ENCODE measurements at places on chromosomes 3 and 15. TPM values are rescaled to one million over a fixed set of nuclear protein-coding genes. Genes with fewer than 3 reads are reported as not detected.

GRCh38 chr15:99443768-99444446 lies 121.9 kb upstream of the MEF2A start:
- no peak for DNase-seq

- no peak for DNase-seq
Observed at GRCh38 chr3:3307491-3307890, 128.0 kb upstream of the CRBN start.

- no peak for DNase-seq
Observed at GRCh38 chr15:66638377-66638776, 63.7 kb upstream of the SMAD6 start.

- DNase-seq, result no peak
Observed at GRCh38 chr3:98563661-98564281, 29.6 kb downstream of the CPOX start.

- no peak for DNase-seq
Observed at GRCh38 chr3:66136597-66136996, 84.2 kb upstream of the SLC25A26 start.

- no peak for DNase-seq
Observed at GRCh38 chr3:18216996-18217395, 208.1 kb downstream of the SATB1 start.

DNA sequence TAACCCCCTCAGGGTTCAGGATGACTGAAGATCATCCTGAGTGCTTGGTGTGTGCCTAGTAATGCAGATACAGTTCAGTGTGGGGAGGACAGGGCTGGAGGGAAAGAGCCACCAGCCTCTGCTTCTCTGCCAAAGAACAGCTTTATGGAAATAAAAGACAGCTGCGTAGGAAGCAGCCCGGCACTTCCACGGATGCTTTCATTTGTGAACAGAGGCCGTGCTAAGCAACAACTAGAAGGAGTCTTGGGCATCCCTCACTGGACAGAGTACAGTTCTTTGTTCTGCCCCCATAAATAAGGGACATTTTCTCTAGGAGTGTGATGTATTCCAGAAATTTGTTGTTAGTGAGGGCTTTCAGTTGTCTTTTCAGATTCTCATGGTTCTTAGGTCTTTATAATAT lies 194.8 kb upstream of the RGMA start:
- no peak for DNase-seq

DNA sequence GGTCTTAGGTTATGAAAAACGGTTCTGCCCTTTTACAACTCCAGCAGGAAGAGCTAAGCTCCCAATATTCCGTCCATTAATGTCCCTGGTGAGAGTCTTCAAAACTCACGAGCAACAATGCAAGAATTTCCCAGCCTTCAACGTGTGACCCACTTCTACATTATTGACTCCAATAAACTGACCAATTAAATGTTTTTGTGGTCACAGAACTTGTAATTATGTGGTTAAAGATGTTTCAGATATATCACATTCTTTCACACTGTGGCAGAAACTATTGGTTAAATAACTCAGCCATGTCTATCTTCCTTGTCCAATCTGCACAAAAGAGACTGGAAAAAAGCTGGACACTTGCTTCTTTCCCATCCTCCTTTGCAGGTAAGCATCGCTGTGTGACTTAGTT lies 286.6 kb upstream of the ADAMTS9 start:
- no peak for DNase-seq

DNA sequence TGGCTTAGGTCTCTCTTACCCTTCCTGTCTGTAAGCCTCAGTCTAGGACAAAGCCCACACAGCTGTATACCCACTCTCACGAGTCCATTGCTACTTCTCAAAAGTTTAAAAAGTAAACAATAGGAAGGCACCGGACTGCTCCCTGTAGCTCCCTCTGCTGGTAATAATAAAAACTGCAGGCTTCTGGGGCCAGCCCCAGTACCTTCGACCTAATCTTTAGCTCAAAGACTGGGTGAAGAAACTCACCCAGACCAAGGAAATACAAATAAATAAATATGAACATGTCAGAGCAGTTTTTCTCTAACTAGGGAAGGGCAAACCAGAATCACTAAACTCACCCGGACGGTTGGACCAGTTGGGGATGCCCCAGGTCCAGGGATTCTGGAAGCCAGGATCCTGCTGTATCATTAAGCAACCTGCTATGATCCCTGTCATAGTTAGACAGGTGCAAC lies 5.0 kb downstream of the FAM219B start:
- peak; percentile 73 for DNase-seq

GRCh38 chr3:38636464-38636863 lies 13.0 kb downstream of the SCN5A start:
- no peak for DNase-seq

- DNase-seq, result no peak
Observed at GRCh38 chr3:55105647-55106046, 177.8 kb upstream of the LRTM1 start.

- DNase-seq, result peak; percentile 82
Observed at GRCh38 chr3:139935016-139935865, at the start of gene CLSTN2. TSS of gene CLSTN2 (plus strand) at chr3:139935185.

DNA sequence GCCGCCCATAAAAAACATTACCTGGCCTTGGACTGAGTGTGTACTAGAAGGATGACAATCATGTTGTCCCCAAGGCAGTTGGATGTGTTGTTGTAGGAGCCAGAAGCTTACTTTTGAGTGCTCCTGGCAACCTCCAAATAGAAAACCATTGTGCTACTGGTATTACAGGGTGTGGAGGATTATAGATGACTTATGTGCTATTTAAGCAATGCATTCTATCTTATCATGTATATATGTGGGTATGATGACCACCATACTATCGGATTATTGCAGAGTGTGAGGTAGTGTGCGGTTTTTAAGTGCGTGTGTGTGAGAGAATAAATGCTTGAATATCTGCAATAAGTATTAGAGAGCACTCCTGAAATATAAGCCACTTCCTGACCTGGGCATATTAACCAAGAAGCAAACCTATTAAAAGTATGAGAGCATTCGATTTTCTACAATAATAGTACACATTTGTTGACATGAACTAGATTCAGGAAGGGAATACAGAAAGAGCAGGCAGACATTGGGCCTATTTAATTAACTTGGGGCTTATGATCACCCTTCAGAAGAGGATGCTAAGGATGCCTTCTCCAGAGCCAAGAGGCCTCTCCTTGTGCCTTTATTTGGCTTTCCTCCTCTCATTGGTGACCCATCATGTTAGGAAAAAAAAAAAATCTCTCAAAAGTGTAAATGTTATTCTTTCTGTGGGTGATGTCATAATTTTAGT lies 11.7 kb upstream of the MBNL1 start:
- no peak for DNase-seq

DNA sequence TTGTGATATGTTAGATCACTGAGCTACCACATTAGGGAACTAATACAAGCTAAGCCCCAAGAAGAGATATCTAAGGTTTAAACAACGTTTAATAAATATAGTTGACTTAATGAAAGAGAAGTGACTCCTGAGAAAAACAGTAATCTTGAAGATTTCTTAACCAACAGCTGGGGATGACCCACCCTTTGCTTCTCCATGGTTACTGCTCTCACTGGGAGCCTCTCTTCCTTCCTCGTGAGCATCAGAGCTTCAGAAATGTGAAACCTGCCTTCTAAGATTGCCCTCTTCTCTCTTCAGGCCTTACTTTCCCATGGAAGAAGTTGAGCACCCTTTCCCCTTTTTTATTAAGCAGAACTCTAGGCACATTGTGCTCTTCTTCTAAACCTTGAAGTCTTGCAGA lies 132.2 kb upstream of the NR2E3 start:
- no peak for DNase-seq

DNA sequence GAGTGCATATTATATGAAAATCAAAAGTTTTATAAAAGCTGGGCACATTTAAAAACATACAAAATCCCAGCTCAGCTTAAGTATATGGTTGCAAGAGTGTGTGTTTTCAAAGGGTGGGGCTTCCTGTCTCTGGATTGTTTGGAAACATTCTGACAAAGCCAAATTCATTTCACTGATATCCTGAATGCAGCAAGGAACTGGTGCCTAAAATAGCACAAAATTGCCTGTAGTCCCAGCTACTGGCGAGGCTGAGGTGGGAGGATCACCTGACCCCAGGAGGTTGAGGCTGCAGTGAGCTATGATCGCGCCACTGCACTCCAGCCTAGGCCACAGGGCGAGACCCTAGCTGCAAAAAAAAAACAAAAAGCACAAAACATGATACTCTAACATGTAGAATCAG lies 13.0 kb upstream of the TJP1 start:
- no peak for DNase-seq

GRCh38 chr3:112362221-112362620 lies 29.3 kb downstream of the CD200 start:
- DNase-seq, result no peak

DNA sequence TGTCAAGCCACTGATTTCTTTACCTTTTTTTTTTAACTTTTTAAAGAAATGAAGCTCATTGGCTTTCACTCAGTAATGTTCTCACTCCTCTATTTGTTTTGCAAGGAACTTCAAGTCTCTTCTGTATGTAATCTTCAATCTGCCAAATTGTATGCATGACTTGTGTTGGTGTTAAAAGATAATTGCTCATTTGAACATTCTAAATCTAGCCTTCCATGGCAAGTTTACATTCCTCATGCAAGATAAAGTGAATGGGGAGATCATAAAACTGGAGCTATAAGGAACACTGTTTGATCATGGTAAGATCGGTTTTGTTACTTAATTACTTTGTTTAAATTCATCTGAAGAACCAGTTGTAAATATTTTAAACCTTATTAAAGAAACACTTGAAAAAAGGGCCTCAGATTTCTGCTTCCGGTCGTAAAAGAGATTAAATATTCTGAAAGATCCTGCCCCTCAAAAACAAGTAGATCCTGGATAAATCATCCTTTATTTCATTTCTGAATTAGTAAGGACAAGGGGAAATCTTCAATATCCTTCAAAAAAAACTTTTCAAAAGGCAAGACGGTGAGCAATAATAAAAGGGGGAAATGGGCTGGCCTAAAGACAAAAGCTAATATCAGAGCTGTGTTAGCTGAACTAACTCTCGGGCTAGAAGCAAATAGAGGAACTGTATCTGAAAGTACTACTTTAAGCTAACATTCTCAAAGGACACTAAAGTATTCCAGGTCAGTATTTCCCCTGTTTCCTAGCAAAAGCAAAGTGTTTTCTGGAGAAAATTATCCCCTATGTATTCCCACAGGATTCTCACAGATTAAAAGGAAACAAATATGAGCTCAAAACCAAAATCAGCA lies 107.0 kb upstream of the ATP11B start:
- DNase-seq, result peak; percentile 63

- DNase-seq, result no peak
Observed at GRCh38 chr3:193310914-193311723, 67.4 kb downstream of the ATP13A5 start.

GRCh38 chr3:23762214-23762613 lies 43.5 kb upstream of the UBE2E1 start:
- no peak for DNase-seq

GRCh38 chr3:147618691-147619090 lies 209.5 kb downstream of the ZIC1 start:
- no peak for DNase-seq

GRCh38 chr3:58416191-58416590 lies 17.4 kb downstream of the PDHB start:
- no peak for DNase-seq

DNA sequence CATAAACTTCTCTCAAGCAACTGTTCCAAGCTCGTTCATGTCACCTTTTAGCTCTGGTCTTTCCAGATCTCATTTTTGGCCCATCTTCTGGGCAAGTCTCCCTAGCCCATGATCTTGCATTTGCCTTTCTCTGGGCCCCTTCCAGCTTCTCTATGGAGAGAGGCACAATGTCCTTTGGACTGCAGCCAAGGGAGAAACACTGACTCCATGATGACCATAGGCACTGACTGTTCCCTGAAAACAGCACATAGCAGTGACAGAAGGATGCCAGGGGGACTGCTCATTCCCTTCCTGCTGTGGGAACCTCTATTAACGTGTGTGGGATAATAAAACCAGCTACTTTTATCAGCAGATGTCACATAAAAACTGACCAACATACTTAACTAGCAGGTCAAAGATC lies 60.3 kb downstream of the STRIT1 start:
- DNase-seq, result no peak

DNA sequence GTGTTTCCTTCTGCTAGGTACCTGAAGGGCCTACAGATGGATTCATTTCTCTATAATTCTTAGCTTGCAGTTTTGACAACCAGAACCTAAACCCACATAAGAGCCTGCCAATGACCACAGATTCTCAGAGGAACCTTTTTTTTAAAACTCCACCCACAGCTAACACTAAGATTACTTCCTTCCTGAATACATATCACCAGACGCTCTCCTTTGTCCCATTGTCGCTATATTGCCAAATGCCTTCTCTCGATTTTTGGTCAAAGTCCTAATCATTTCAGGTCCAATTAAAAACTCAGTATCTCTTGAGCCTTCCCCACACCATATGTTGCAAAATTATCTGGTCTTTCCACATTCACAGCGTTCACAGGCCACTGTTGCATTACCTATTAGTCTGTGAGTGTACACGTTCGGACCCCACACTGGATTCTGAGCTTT lies 12.4 kb downstream of the ZNF710 start:
- peak; percentile 67 for DNase-seq

GRCh38 chr15:89167267-89168176 lies 53.9 kb downstream of the RLBP1 start:
- peak; percentile 34 for DNase-seq

DNA sequence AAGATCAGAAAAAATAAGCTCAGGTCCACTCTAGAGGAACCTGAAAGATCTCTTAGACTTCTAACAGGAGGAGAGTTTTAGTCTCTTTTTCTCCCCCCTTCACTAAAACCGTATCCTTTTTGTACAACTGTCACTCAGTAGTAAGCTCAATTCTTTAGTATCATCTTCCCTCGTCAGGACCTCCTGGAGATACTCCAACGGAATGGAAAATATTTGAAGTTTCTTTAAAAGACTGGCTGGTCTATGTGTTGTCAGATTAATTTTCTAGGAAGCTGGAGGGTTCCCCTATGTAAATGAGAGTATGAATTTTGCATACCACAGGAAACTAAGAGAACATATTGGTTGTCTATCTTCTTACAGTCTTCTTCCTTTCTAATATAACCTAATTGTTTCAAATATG lies 747.7 kb upstream of the CBLB start:
- no peak for DNase-seq

Gene KBTBD13
- total RNA-seq, result not detected

Gene SAMMSON
- total RNA-seq, result not detected

Gene ARID3B
- total RNA-seq, result 18.3 TPM

Gene RLBP1
- not detected for total RNA-seq

Gene TNFAIP8L3
- 0.24 TPM for total RNA-seq

Gene ACOX2
- 7.2 TPM for total RNA-seq

Gene SLC28A1
- total RNA-seq, result not detected

Gene CTXN2
- not detected for total RNA-seq

Gene KCNMB2
- total RNA-seq, result not detected

Gene CCDC54
- total RNA-seq, result not detected

Measured in A673 (cell line).